ENCODE measurements at places on chromosomes 5 and 9.

DNA sequence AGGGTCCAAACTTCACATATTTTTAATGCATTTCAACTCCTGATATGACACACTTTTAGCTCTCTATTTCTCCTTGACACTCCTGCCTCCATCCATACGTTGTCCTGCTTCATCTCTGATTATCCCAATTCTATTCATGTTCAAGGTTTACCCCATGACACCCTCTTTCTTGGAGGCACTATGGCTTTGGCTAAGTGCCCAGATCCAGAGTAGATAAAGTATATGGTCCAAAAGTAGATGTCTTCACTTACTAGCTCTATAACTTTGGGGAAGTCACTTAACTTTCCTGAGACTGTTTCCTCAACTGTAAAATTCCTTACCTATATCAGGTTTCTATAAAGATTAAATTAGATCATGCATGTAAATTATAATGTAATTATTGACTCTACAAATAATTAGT, 36.1 kb downstream of the SLC22A5 start:
- DNase-seq: no peak

DNA sequence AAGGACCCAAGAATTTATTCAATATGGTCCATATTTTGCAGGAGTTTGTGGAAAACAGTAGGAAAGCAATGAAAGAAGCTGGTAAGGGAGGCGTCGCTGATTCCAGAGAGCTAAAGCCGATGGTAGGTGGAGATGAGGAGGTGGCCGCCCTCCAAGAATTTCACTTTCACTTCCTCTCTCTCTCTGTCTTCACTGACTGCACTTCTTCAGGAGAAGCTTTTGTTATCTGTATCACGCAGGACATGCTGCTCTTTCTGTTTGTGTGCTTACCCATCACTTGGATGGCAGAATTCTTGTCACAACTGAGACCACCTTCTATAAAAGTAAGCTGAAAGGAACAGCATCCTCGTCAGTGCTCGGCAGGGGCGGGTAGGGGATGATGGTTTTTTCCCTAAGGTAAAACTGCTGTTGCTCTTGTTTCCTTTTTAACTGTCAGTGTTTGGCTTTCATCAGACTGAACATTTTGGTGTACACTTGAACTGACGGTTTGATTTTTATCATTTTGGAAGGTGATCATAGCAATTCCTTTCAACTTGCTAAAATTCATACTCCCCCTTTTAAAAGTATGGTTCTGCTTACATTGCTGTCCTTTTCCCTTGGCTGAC, 62.4 kb upstream of the FSD1L start:
- no peak for DNase-seq

DNA sequence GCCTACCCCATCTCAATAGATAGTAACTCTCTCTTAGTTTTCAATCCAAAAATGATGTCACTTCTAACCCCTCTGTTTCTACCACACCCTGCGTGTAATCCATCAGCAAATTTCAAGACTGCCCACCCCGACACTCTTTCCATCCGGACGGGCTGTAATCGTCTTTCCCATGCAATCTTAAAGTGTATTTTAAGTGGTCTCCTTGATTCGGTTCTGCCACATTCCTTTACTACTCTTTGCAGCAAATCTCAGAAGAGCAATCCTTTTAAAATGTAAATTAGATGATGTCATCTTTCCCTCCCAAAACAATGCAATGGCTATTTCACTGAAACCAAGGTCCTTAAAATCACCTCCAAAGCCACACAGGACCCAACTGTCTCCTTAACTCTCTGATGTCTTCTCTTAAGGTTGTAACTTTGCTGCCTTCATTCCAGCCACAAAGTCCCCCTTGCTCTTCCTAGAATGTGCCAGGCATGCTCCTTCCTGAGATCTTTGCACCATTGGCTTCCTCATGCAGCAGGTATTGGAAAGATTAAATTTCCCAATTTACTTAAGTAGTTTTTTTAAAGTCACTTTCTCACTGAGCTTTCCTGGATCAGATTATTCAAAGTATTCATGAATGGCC, 932.5 kb upstream of the WWC1 start:
- DNase-seq: no peak

DNA sequence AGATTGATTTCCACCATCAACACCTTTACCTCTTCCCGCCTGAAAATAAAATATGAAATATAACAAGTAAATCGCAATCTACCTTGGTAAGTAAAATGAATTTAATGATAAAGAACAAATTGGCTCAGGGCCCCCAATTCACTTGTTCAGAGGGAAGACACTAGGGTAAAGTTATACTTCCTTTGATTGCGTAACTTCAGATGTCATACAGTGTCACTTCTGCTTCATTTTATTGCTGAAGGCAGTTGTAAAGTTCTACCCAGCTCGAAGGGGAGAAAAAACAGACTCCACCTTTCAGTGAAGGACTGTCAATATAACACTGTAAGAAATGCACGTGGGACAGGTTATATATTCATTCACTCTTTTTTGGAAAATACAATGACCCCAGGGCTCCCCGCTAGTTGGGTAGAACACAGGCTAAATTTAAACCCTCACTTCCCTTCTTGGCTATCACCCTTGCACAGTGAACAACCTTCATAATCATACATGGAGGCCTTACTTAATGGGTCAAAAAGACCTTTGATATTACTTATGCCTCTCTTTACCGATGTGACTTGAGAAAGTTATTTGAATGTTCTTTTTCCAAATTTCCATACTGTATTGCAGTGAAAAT, 848.8 kb downstream of the MAT2B start:
- DNase-seq: no peak

GRCh38 chr5:5217371-5217770, 77.2 kb downstream of the ADAMTS16 start:
- DNase-seq: no peak

DNA sequence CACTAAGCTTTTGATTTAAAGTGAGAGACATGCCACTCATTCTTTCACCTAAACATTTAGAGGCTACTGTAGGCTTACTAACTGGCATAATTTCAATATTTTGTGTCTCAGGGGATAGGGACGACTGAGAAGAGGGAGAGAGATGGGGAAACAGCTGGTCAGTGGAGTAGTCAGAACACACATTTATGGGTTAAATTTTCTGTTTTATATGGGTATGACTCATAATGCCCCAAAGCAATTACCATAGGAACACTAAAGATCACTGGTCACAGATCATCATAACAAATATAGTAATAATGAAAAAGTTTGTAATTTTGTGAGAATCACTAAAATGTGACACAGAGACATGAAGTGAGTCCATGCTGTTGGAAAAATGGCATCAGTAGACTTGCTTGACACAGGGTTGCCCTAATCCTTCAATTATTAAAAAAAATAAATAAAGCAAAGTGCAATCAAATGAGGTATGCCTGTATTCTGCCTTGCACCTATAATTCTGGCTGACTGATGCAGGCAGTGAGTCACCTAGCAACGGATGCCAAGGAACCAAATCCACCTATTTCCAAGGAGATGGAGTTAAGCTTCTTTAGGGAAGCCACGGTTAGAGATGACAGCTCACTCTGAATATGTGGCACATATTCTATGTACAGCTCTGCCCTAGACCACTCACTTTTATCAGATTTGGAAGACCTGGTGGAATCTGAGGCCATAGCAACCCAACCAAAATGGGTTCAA, 166.1 kb downstream of the MARCHF11 start:
- no peak for DNase-seq

DNA sequence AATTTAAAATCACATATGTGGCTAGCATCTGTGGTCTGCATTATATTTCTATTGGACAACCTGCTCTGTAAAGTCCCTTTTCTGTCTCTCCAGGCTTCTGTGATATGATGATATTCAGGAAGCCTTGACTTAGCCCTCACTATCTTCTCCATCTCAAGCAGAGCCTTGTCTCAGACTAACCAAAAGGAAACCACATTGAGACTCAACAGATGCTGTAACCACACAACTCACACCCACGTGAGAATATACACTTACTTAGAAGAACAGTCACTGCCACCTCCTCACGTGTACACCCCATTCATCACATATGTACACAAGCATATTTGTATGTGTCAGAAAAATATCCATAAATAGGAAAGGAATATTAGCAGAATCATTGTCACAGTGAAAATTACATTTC, 33.6 kb downstream of the HTR4 start:
- DNase-seq: no peak
